ENCODE measurements at places on chromosomes 3 and 15. TPM values are rescaled to one million over a fixed set of nuclear protein-coding genes. Genes with fewer than 3 reads are reported as not detected.

CISH gene
- total RNA-seq: 319 TPM

DNA sequence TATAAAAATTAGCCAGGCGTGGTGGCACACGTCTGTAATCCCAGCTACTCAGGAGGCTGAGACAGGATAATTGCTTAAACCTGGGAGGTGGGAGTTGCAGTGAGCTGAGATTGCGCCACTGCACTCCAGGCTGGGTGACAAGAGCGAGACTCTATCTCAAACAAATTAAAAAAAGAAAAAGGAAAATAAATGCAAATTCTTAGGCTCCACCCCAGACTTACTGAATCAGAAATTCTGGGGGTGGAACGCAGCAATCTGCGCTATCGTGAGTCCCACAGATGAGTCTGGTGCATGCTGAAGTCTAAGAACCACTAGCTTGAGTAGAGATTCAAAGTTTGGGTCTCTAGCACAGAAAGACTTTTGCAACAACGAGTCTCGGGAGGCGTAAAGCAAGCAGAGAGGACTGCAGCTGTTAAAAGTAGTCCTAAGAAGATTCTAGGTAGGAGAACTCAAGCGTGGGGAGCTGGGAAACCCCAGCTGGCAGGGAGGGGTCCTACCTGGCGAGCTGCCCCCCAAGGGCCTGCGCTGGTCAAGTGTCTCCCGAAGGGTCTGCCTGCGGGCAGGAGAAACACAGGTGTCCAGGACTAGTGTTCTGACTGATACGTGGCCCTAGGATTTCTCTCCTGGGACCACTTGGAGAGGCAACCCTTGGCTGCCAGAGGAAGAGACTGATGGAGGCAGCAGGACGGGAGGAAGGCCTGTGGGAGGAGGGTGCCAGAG lies 21.9 kb downstream of the CEP19 start:
- DNase-seq: no peak

GRCh38 chr3:38471260-38471857 lies 17.7 kb downstream of the ACVR2B start:
- no peak for DNase-seq

GRCh38 chr15:79608066-79608864 lies 176.1 kb downstream of the MINAR1 start:
- no peak for DNase-seq

GRCh38 chr3:36877930-36878685 lies 66.7 kb downstream of the TRANK1 start:
- no peak for DNase-seq

GRCh38 chr3:124295362-124295761 lies 303.4 kb upstream of the ROPN1 start:
- DNase-seq: no peak

VIPR1 gene
- total RNA-seq: 6.5 TPM

NOX5 gene
- total RNA-seq: 0.02 TPM

GPR149 gene
- total RNA-seq: not detected

GRCh38 chr3:175257123-175257522 lies 398.0 kb downstream of the NAALADL2 start:
- DNase-seq: no peak

DNA sequence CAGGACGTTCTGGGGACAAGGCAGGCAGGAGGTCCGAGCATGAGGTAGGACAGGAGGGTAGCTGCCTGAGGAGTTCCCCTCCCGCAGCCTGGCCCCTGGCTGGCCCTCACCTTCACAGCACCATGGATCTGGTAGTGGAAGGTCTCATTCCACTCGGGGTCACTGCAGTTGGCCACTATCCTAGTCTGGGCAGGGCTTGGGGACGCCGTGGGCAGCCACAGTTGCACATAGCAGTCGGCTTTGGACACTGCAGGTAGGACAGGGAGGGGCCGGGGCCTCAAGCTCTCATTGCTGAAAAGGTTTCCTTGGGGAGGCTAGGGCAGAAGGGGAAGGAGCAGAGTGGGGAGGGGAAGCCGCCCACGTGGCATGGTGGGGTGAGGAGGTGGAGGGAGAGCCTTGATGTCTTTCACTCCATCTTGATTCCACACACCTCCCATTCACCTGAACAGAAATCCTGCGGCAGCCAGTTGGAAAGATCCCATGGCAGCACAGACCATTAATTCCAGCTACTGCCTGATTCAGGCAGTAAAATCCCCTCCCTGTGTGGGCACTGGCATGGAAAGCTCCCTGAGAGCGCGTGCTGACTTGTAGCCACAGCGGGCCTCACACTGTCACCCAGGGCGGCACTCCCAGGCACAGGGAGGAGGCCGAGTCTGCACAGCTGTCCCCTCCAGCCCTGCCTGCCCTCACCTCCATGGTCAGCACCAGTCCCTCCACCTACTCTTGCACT lies 2.1 kb downstream of the PLA2G4F start:
- no peak for DNase-seq

KBTBD8 gene
- 13.5 TPM for total RNA-seq

CPN2 gene
- total RNA-seq: not detected

ALAS1 gene
- 64.5 TPM for total RNA-seq

PLSCR5 gene
- total RNA-seq: not detected

- no peak for DNase-seq
These were observed 88.0 kb upstream of the SNRK start for GRCh38 chr3:43198301-43198700.
